ENCODE measurements at places on chromosomes 3 and 15. TPM values are rescaled to one million over a fixed set of nuclear protein-coding genes. Genes with fewer than 3 reads are reported as not detected.

- DNase-seq: no peak
Observed at GRCh38 chr15:48993380-48993779, 29.7 kb upstream of the SHC4 start.

DNA sequence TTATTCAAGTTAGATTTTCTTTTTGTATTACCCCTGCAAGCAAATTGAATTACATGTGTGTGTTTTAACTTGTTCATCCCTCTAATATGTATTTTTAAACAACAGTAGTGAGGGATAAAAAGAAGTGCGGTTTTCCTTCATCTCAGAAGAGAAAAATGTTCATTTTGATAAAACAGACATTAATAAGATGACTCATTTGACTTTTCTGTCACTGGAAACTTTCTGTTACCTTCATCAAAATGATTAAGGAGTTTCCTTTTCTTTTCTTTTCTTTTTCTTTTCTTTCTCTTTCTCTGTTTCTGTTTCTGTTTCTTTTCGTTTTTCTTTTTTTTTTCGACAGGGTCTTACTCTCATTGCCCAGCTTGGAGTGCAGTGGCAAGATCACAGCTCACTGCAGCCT is 53.0 kb downstream of the ECT2 start:
- no peak for DNase-seq

GRCh38 chr3:550471-550870 is 353.9 kb downstream of the CHL1 start:
- DNase-seq: no peak

DNA sequence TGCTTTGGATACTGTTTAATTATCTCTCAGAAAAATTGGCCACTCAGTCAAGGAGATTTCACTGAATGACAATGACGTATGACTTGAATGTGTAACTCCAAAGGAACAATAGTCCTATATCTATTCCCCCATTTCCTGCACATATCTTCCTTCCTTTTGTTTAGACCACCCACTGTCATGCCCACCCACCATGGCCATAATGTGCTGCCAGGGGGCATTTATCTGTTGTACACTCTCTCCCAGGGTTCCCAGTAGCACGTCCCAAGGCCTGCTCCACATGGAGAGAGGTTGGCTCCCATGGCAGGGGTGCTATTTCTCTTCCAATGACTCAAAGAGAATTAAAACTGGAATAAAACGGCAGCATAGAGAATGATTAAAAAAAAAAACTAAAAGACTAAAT is 36.8 kb upstream of the CTNNB1 start:
- DNase-seq: no peak

Gene TM4SF1
- total RNA-seq: 213 TPM

Gene CCR3
- total RNA-seq: 0.29 TPM

Gene PLCH1
- 0.57 TPM for total RNA-seq

Gene ROPN1
- total RNA-seq: not detected

Gene PDCD7
- 18.3 TPM for total RNA-seq

All from aorta (tissue), 5 donors.